ENCODE measurements at places on chromosomes 6 and 20.

- peak; percentile 31 for DNase-seq
Measured at GRCh38 chr20:62496568-62497218, 20.9 kb upstream of the GATA5 start.

- DNase-seq = no peak
Measured at GRCh38 chr6:97019315-97019714, 94.8 kb downstream of the KLHL32 start.

- DNase-seq = no peak
Measured at GRCh38 chr20:38275815-38276550, 15.4 kb upstream of the KIAA1755 start.

DNA sequence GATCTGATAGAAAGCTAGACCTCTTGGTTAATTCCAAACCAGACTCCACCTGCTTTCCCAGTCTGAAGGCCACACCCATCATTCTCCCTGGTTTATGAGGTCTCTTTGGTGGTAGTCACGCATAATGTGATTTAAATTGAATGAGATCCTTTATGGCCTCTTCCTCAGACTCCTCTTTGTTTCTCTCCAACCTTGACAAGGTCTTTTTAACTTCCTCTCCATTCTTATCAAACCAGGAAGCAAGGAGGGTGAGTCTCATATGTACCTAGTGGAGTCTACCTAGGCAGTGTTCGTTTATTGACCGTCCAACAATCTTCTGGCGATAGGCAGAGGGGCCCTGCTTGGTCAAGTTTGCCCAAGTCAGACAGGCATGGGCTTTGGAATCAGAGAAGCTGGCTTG lies 184.2 kb upstream of the LAMP5 start:
- DNase-seq = no peak

- no peak for DNase-seq
Measured at GRCh38 chr6:81950877-81951276, 198.4 kb upstream of the TENT5A start.

GRCh38 chr20:34190679-34191090 lies 50.5 kb upstream of the ASIP start:
- DNase-seq = peak; percentile 46

DNA sequence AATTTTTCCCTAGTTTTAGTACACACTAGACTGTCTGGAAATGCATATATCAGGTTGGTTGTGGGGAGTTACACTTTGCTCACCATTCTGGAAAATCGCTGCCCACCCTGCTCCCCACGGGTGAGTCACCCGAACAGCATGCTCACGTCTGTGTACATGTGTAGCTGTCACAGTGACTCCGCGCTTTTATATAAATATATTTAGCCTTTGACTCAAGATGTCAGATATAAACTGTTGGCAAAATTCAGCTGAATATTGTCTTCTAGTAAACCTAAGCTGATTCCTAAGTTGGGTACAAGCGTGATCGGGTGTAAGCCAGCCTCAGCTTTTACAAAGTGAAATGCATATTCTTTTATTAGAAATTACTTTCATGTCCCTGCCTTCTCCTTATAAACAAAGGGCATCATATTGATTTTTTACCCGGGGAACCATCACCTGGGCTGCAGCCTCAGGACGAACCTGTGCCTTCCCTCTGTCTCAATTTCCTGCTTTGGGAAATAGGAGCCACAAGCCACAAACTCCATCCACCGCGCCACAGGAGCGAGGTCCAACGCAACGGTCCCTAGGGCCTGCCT lies 4.3 kb downstream of the SDCBP2 start:
- no peak for DNase-seq

DNA sequence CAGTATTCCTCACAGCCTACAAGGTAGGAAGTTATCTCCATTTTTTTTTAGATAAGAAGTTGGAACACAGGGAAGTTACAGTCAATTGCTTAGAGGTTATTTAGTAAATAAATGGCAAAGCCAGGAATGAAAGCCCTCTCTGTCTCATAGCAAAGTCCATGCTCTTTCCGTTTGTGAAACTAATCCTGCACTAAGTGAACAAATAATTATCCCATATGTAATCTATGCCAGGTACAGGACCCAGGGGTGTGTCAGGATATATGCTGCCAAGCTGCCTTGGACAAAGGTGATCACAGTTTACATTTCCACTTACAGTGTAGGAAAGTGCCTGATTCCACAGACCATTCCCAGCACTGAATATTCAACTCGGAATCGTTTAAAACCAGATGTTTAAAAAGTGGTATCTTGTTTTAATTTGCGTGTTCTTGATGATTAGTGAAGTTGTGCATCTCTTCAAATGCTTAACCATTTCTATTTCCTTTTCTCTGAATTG lies 13.6 kb upstream of the GMDS start:
- DNase-seq = no peak

DNA sequence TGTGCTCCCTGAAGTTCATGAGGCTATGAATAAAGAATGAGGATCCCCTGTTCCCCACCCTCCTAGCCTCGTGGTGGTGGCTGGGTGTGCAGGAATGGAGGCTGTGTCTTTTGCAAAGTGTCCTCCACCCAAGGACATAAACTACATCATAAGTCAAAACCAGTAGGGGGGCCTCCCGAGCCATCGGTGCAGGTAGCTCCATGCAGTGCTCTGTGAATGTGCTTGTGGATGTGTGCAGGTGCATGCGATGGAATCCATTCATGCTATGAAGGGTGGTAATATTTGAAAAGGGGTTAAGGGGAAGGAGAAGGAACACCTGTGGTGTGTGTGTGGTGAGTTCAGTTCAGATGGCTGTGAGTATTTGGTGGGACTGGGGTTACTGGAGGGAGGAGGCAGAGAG lies 197.3 kb downstream of the NRN1 start:
- DNase-seq = no peak

DNA sequence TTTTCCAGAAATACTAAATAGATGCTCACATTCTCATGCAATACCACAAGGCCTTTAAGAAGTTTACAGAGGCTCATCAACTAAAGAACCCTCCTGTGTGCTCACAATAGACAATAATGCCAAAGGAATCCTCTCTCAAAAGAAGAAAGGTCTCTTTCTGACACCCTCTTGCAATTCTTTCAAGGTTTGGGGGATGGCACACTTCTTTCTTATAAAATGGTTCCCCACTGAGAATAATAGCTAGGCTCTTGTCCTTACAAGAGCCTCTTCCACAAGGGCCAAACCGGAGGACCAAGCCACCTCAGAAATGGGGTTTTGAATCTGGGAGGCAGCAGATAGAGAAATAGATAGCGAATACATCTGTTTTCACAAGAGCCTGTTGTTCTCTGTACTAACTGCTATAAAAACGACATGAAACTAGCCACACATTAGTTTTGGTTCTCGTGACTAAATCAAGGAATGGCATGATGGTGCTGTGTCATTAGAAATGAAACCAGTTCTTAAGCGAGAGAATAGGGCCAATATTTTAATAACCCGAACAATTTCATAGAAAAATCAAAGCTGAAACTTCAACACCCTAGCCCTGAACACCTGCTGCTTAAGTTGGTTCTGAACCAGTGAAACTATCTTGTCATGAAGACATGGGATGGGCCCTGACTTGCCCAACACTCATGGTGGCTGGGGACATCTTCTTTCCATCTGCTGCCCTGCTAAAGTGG lies 81.1 kb downstream of the PRDM1 start:
- no peak for DNase-seq
